Tracheal epithelial cell (primary cell): ENCODE measurements at places on chromosomes 13 and 19. TPM values are rescaled to one million over a fixed set of nuclear protein-coding genes. Genes with fewer than 3 reads are reported as not detected.

The CTXN1 gene
- 8.2 TPM in 1 of 2 replicates, not detected in the other for total RNA-seq

The SLC10A2 gene
- total RNA-seq: not detected in 2 replicates

The ZNF493 gene
- total RNA-seq: 7.2 and 9.2 TPM in 2 replicates

The ANGPTL4 gene
- 6.0 and 41.4 TPM in 2 replicates for total RNA-seq

The SERPINE3 gene
- not detected in 2 replicates for total RNA-seq

The C19orf67 gene
- total RNA-seq: 0.48 TPM in 1 of 2 replicates, not detected in the other

The TEX26 gene
- total RNA-seq: not detected in 2 replicates

The ZNF837 gene
- 1.9 and 6.6 TPM in 2 replicates for total RNA-seq

The PSG6 gene
- not detected in 2 replicates for total RNA-seq

The CEACAM21 gene
- total RNA-seq: not detected in 2 replicates

The FXYD1 gene
- not detected in 2 replicates for total RNA-seq

The GIPR gene
- 0.43 and 0.96 TPM in 2 replicates for total RNA-seq

The FGF21 gene
- total RNA-seq: not detected in 2 replicates

The NEK5 gene
- 0.24 and 0.43 TPM in 2 replicates for total RNA-seq

The PALM3 gene
- total RNA-seq: not detected in 2 replicates

The FCER2 gene
- not detected in 2 replicates for total RNA-seq

The IL11 gene
- total RNA-seq: 1.7 and 15.9 TPM in 2 replicates

The EDDM13 gene
- 0.96 TPM in 1 of 2 replicates, not detected in the other for total RNA-seq

The TMTC4 gene
- total RNA-seq: 29.4 and 31.3 TPM in 2 replicates

The LSM4 gene
- total RNA-seq: 178 and 217 TPM in 2 replicates

The PSG5 gene
- 0.43 and 1.2 TPM in 2 replicates for total RNA-seq
